CD4-positive, alpha-beta T cell treated with Interleukin-17A for 1 hour (primary cell): ENCODE measurements at places on chromosomes 5 and 9.

DNA sequence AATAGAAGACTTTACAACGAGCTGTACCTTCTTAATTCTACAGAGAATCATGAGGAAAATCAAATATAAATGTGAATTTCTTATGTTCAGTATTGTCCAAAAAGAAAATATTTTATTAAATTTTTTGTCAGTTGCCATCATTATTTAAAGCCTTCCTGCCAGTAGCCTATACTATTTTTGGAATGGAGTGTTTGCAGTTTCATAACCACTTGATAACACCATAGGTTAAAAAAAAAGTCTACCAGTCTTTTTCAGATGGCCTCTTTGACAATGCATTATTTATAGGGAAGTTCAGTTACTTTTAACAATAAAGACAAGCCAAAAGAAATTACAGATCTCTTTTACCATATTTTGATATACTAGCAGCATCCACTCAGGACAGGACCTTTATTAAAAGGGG, 80.3 kb upstream of the CCDC152 start:
- no peak for DNase-seq

GRCh38 chr5:16418471-16418922, 47.1 kb downstream of the ZNF622 start:
- DNase-seq, result no peak

GRCh38 chr9:115068031-115068430, 49.9 kb downstream of the TNC start:
- DNase-seq, result no peak

DNA sequence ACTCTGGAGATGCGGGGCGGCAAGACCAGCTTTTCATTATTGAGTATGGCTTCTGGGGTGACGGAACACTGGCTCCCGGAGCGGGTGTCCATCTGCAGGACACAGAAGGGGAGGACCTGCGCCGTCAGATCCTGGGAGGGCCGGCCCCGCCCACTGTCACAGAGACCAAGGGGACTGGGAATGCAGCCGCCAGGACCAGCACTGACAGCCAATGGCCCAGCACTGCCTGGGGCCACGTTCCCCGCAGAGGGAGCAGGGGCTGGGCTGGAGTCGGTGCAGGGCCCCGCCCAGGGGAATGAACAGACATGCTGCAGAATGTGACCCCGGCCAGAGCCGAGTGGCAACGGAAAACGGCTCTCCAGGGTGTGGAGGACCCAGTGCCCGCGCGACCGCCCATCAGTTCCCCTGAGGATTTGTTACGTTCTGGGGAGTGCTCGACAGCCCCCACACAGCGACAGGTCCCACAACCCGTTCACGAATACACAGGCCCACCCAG, at the start of gene ZDHHC11:
TSS of gene ZDHHC11 (minus strand) at position 476 of the 496 bp plus-strand sequence. CDS start at position 92, 384 bp downstream.
- DNase-seq, result no peak

GRCh38 chr5:123645024-123645603, 133.1 kb downstream of the CSNK1G3 start:
- no peak for DNase-seq

- DNase-seq, result no peak
Observed at GRCh38 chr5:21809611-21810010, 1043.5 kb downstream of the CDH12 start.

DNA sequence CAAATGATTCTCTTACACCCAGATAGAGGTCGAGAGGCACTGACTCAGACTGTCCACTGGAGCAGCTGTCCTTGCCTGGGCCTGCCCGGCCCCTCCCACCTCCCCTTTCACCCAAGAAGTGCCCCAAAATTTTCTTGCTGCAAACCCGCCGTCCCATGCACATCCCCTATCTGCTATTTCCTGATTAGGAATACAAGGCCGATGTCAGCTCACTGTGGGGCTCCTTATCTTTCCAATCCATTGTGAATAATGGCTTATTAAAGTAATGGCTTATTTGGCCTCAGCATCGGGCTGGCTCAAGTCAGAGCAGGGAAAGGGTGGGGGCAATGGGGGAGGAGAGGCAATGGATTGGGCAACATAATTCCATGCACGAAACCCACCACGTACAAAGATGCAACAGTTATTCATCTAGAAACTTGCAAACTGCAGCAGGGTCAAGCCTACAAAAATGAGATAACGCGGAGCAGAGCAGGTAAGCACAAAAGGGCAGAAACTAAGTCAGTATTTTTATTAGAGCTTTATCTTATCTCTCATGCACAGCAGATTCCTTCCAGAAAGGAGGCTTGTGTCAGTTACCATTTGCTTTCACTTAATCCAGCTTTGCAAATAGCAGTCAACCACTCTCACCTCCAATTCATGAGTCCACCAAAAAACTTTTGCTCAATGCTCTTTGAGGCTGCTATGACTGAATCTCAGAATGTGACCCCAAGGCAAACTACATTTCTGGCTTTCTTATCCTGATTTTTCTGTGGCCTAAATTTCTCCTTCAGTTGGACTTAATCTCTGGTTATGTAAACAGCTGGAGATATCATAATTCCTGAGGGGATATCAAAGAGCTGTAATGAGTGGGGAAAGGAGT, 138.2 kb upstream of the OSMR start:
- DNase-seq, result no peak

GRCh38 chr5:106860398-106861044, 810.2 kb downstream of the EFNA5 start:
- DNase-seq, result no peak

DNA sequence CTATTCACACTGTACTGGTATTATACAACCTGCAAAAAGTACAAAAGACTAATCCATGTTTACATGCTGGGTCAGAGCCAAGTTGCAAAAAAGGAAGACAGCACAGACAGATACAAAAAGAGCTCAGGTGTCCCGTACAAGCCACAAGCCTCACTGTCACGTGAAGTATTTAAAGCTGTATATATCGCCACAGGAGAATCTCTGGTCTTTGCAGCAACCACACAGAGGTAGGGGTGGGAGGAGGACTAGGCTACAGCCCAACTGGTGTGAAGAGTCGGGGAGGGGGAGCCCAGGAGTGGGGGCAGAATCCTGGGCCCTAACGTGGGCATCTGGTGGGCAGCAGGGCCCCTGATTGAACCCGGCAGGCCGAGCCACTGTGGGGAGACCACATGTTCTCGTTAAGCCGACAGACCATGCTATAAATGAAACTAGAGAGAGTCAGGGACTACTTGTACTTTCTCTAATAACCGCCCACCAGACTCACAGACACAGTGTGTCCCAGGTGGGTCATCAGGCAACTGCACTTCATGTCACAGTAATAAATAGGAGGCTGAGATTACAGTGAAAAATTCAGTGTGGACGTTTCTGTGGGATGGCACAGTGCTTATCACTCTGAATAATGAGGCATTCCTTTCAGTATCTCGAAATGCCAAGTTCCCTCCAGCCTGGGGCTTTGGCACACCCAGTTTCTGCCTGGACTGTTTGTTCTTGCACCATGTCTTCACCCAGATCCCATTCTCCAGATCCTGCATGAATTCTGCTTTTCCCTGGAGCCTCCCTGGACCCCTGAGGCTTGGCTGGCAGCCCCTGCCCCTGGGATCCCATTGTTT, 79.3 kb upstream of the SH3PXD2B start:
- DNase-seq, result no peak

DNA sequence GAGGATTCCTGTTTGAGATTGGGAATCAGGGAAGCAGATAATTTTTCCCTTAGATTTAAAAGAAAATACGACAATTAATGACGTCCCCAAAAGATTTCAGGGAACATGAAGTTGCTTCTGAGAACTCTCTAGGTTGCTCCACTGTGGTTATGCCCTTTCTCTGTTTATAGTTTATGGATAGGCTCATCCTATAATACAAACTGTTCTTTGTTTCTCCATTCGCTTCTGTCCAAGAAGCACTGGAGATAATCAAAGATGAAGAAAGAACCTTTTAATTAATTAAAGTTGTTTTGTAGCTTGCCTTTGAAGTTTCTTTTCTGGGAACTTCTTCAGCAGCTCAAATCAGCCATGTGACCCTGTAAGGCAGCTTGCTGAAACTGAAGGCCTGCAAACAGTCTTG, 87.5 kb downstream of the CHSY3 start:
- no peak for DNase-seq

- no peak for DNase-seq
Observed at GRCh38 chr9:35487081-35487480, 2.8 kb upstream of the RUSC2 start.

- DNase-seq, result no peak
Observed at GRCh38 chr5:73816656-73817420, 190.8 kb downstream of the ARHGEF28 start.

GRCh38 chr9:76013809-76014208, 123.3 kb downstream of the PCSK5 start:
- DNase-seq, result no peak
